ENCODE measurements at places on chromosomes 6 and 20.

- DNase-seq, result no peak
These were observed 30.8 kb upstream of the FKBP1A start for GRCh38 chr20:1423625-1424106.

GRCh38 chr6:94414041-94414440, 994.7 kb upstream of the EPHA7 start:
- DNase-seq, result no peak

DNA sequence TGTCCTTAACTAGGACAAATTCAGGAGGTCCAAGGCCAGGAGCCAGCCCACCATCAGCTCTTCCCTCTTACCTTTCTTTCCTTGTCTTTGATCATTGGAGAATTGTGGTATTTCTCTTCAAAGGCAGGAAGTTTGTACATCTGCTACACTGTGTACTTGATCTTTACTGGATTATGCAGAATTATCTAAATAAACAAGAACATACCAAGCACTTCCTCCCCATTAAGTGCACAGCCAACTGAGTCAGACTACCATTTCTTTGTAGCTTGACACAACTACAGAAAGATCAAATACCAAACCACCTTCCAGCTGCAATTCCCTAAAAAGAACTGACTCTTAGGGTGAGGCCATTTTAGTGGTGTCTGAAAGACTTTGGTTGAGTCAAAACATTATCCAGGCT, 195.1 kb downstream of the HDGFL1 start:
- no peak for DNase-seq

DNA sequence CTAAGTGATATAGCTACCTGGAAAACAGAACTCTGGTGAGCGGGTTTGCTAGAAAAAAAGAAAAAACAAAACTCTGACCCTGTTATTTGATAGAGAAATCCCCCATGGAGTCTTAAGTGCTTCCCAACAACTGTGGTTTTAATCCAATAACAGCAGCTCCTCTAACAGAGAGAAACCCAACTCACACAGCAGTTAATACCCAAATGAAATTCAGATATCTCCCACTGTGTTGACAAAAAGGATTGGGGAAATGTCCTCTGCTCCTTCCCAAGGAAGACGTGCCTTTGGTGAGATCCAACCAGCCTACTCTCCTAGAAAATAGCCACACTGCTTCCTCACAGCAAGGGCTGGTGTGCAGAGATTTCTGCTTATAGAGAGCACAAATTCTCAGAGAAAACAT, 200.4 kb upstream of the FBXL4 start:
- no peak for DNase-seq

- DNase-seq, result no peak
These were observed 52.0 kb downstream of the PSMG4 start for GRCh38 chr6:3310703-3311102.

DNA sequence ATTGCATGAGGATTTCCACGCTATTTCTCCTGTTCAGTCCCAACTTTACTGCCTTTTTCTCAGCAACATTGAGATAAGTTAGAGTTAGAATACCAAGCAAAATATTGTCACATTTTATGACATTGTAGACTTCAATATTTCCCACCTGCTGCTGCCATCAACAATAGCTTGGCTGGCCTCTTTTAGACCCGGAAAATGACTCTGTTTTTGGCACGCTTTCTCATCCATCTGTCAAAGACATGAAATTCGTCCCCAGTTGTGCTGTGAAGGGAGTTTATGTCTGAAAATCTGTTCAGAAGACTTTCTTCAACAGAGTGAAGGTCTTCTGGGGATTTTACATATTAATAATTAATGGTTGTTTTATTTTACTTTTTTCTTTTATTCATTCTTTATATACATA, 857.3 kb downstream of the FRK start:
- DNase-seq, result no peak

- DNase-seq, result no peak
These were observed 54.3 kb upstream of the SLC22A16 start for GRCh38 chr6:110530671-110531070.

DNA sequence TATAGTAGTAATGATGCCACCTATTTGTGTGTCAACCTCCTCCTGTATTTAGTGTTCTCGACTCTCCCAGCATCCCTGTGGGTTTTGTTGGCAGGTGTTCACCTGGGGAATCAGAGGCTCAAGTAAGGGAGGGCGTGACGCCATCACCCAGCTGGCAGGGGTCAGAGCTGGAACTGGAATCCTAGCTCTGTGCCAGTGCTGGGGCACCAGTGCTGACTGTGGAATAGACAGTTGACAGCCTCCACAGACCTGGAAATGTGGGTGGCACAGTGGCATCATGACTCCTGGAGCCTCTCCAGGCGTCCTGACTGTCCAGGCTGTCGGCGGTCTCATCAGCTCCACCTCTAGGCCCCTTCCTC, 102.8 kb downstream of the SYCP2 start:
- no peak for DNase-seq

- no peak for DNase-seq
These were observed 317.5 kb upstream of the MOCS1 start for GRCh38 chr6:40251637-40252300.

DNA sequence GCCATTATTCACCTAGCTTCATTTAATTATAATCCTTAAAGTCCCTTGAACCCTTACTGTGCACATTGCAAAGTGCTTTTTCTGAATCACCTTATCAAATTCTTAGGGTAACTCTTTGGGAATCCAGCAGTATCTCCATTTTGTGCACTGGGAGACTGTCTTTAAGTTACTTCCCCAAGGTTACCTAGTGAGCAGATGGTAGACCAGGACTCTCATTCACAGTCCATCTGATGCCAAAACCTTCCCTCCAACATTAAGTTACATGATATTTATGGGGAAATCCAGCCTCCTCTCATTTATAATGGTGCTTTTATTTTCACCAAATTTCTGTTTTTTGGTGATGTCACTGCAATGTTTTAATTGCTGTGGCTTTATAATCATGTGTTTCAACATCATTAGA, 75.7 kb downstream of the NCOA7 start:
- DNase-seq, result no peak

DNA sequence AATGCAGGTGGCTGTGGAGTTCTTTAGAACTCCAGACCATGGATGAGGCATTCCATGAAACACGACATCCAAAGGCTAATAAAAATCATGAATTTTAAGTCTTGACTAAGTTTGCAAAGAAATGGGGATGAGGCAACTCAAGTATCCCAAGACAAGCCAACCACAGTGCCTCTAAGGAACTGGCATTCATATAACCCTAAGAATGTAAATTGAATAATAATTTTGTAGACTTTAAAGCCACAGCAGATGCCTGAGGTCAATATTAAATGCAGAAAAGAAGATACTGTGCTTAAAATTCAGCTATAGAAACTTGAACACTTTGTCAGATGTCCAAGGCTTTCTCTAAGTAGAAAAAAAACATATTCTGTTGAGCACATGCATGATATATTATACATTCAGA, 54.5 kb downstream of the TFAP2B start:
- no peak for DNase-seq

- peak; percentile 40 for DNase-seq
These were observed 73.3 kb downstream of the OTOR start for GRCh38 chr20:16821211-16822089.

DNA sequence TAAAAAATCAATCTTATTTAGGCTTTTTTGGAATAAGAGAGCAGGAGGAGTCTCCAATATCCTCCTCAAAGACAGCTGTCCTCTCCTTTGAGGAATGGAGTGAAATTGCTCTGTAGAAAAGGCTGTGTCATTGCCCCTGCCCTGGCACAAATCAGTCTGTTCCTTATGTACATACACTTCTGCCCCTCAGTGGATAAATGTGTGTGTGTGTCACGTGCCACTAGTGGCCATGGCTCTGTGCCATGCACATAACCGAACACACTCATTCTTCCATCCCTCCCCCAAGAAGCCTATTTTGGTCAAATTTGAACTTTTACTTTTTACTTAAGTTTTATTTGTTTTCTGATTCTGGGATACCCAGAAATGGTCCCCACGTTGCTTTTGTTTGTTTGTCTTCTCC, 49.2 kb downstream of the ANKS1A start:
- no peak for DNase-seq

DNA sequence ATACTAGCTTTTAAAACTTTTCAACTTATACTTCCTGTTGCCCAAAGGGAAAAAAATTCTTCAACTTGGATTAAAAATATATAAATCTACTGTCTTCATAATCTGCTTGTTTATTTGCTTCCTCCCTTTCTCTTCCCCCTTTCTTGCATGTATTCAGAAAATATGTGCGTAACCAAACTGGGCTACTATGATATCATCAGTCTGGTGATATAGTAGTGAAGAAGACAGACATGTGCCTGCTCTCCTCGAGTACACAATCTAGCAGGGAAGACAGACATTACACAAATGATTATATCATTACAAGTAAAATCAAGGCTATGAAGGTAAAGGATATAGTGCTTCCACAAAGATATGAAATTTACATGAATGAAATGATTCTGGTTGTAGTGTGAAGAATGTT, 31.0 kb downstream of the IBTK start:
- no peak for DNase-seq

GRCh38 chr6:137692806-137693205, 174.3 kb upstream of the TNFAIP3 start:
- DNase-seq, result peak; percentile 84

GRCh38 chr20:53872081-53872541, 198.3 kb downstream of the BCAS1 start:
- no peak for DNase-seq

- no peak for DNase-seq
These were observed 62.6 kb downstream of the GINS1 start for GRCh38 chr20:25470045-25470444.

DNA sequence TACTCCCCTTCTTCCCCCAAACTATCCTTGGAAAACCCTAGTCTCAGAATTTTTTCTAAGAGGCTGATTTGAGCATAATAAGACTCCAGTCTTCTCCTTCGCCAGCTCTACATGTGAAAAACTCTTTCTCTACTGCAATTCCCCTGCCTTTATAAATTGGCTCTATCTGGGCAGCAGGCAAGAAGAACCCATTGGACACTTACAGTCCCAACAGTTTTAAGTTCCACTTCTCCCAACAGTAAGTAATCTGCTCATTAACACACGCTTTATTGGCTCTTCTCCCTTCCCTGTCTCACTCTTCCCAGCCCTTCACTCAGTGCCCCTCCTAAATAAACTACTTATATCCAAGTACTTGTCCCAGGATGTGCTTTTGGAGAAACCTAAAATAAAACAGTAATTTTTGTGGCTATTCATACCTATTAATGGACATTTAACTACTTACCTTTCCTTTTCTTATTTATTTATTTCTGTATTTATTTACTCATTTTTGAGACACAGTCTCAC, 11.1 kb upstream of the DDR1 start:
- DNase-seq, result no peak

DNA sequence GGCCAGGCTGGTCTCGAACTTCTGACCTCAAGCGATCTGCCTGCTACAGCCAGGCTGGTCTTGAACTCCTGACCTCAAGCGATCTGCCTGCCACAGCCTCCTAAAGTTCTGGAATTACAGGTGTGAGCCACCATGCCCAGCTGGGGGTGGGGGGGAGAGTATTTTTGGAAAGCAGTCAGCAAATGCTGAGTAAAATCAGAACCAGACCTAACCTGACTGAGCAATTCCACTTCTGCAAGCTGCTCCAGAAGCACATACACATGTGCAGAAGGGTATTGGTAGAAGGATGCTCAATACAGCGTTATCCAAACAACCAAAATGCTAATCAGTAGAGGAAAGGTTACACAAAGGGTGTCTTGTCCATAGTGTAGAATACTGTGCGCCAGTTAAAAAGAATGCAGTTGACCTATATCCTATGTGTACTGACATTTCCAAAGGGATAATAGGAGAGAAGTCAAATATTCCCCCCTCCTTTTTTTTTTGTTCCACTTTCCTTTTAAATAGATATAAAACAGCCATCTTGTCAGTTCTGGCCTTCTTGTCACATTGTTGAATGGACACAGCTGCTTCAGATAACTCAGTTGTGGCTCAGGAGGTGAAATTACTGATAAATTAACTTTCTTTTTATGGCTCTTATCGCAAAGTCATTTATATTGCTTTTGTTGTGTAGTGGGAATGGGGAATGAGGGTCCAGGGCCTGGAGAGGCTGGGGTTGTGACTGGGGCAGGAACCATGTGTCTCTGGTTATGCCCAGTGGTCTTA, 74.6 kb downstream of the DTD1 start:
- no peak for DNase-seq

DNA sequence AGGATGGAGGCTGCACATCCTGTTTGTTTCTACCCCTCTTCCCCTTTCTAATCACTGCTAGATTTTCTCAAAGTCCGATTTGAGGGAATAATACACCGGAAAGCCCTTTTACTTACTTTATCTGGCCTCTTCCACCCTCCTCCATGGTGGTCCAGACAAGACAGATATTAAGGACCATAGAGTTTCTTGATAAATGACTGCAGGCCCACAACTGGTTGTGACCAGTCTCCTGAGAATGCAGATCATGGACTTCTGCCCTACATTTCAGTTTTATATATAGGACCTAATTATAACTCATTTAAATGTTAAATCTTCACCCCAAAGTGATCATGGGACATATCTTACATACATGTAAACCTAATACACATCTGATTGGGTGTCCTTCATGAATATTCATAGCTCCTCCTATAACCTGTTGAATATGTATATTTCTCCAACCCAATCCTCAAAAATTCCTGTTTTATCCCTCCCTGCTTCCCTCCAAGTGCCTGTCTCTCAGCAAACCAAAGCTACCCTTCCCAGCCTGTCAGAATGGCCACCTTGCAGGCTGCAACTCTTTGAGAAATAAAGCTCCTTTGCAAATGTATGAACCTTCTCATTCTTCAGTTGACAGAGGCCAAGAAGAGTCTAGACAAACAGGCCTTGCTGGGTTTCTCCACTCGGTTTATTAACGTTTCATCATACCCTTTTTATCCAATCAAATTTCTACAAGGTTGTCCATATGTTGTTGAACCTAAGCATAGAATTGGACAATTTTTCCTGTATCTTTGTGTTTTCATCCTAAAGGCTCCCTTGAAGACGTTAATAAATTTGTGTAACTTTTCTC, 133.1 kb downstream of the HFE start:
- DNase-seq, result no peak

DNA sequence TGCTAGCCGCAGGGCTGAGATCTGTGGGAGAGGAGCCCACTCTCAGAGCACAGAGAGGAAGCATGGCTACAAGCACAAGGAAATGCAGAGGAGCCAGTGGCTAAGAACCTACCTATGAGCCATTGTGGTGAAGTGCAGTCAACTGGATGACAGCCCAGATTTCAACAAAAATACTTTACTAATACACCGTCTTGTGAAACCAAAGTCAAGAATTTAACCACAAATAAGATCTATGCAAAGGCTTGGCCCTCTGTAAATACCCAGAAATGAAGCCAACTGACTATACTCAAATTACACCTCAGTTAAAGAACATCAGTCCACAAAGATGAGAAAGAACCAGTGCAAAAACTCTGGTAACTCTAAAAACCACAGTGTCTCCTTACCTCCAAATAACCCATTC, 40.1 kb upstream of the PTCHD4 start:
- peak; percentile 38 for DNase-seq

GRCh38 chr6:144278659-144279314, 6.3 kb upstream of the UTRN start:
- DNase-seq, result no peak

- DNase-seq, result no peak
These were observed 20.5 kb upstream of the PDE7B start for GRCh38 chr6:135831016-135831415.

GRCh38 chr6:31836047-31836473, 8.5 kb downstream of the HSPA1B start:
- no peak for DNase-seq

GRCh38 chr6:113414511-113414910, 442.6 kb upstream of the MARCKS start:
- DNase-seq, result peak; percentile 69
